Transverse colon (tissue), 4 donors: ENCODE measurements at places on chromosomes 1 and 21.

DNA sequence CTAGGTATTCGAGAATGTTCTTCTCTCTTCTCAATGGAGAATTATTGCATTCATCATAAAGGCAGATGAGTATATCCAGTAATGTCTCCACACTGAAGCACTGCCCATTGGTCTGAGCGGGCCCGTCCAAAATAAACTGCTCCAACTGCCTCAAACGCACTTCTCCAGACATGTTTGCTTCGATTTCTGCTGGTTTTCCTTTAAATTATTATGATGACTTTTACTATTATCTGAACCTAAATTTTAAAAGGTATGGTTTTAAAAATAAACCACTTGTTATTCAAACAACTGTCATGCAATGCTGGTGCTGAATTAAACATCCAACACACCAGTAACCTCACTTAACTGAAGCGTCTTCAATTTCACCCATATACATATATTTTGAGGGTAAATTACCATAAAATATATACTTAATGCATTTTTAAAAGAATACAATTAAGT lies 1.3 kb downstream of the CDC42BPA start:
- DNase-seq, result no peak

- no peak for DNase-seq
Observed at GRCh38 chr1:41351262-41352151, 9.7 kb upstream of the FOXO6 start.

DNA sequence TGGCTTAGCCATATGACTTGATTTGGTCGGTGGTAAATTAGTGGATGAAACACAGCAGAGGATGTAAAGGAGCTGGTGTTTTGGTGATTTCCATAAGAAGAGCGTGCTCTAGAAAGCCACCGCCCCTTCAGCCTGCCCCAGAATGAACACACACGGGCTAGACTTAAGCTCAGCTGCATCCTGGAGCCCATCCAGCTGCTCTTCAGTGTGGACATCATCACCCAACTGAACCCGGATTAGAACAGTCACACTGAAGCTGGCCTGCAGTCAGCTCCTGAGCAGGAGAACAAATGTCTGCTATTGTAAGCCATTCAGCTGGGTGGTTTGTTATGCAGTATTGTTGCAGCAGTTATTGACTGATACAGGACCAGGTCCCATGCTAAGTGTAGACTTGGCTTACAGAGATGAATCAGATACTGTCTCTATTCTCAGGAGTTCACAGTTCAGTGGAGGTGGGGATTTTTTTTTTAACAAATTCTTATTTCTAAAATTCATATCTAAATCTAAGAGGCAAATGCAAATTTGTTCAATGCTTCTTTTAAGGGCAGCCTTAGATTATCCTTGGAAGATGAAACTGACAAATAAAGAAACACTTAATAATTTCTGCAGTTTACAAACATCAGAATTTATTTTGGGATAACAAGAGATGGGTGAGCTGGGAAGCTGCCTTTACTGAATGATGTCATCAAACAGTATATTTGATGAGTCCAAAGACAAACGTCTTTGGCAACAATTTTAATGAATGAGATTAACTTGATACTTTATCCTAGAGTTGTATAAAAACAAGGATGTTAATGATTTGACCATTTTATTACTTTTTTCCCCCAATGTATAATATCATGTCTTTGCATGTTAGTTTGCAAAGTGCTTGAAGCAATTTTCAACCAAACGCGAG lies 251.2 kb downstream of the TRABD2B start:
- DNase-seq, result no peak

DNA sequence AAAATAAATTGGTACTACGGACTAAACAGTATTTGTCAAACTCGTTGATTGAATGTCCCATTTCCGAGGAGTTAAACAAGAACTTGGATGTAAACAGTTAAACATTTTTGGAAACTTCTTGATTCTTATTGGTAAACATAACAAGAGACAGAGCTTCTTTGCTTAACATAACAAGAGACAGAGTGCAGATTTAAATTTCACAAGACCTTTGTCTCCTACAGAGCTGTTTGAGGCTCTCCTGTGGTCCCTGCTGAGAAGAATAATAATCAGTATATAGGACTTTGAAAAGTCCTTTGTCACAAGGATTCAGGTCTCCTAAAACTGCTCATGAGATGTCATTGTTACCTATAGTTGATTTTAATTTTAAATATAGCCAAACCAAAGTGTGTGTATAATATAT lies 170.6 kb upstream of the C21orf91 start:
- no peak for DNase-seq

DNA sequence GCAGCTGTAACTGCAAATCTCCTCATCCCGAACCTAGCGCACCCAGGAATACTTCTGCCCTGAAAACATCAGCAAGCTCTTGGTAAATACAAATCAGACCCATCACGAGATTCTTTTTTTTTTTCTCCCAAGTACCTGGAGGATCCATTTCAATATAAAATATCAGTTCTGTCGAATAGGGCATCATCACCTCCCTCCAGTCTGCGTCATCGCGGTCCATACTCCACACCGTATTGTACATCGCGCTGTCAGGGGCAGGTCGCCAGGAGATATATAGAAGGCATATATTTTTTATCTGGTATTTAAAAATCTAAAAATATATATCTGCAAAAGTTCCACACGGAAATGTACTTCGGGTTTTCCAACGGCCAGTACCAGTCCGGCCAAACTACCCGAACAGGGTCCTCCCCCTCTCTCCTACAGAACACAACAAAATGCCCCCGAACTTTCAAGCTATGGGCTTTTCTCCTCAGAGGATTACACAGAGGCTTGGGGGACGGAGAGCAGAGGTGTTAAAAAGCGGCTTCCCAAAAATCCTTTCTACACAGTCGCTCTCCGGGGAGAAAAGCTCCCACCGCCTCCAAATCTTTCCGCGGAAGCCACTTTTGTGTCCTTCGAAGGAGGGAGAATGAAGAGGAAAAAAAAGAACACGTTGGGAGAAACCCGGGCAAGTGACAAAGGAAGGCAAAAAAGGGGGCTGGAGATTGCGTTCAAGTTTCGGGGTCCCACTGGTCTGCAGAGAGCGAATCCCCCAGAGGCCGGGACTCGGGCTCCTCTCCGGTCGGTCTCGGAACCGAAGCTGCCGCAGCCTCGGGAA lies 509 bp downstream of the PIK3R3 start:
- peak; percentile 46 for DNase-seq

DNA sequence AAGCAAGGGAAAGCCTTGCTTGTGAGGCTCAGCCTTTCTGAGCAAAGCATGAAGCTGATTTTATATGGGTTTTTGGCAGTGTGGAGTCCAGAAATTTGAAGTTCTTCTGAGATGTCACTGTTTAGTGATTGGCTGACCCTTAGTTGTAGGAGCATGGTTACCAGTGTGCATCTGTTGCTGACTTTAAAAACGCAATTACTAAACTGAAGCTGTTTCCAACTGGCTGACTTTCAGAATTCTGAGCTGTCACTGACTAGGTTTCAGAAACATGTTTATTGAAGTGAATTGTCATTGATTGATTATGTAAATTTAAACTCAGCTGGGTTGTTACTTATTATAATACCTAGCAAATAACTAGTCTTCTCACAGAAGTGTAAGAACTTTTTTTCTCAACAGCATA lies 89.4 kb downstream of the PDE4B start:
- DNase-seq, result no peak

DNA sequence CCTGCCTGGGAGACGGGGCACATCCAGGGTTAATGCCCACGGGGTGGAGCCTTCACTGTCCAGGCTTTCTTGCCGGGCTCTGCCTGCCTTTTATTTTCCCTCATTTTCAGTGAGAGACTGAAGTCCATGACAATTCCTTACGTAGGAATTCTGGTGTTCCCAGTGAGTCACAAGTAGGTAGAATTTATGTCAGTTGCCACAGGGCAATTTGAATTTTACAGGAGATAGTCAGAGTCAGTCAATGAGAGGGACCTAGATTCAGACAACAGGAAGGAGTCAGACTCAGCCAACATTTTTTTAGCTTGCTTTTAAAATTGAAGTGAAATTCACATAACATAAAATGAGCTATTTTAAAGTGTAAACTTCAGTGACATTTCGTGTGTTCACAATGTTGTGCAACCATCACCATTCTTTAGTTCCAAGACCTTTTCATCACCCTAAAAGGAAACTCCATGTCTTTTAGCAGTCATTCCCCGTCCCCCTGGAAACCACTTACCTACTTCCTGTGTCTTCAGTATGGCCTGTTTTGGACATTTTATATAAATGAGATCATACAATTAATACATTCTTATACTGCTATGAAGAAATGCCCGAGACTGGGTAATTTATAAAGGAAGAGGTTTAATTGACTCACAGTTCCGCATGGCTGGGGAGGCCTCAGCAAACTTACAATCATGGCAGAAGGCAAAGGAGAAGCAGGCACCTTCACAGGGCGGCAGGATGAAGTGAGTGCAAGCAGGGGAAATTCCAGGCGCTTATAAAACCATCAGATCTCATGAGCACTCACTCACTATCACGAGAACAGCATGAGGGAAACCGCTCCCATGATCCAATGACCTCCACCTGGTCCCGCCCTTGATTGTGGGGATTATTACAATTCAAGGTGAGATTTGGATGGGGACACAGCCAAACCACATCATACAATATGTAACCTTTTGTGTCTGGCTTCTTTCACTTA lies 14.6 kb downstream of the AJAP1 start:
- no peak for DNase-seq

DNA sequence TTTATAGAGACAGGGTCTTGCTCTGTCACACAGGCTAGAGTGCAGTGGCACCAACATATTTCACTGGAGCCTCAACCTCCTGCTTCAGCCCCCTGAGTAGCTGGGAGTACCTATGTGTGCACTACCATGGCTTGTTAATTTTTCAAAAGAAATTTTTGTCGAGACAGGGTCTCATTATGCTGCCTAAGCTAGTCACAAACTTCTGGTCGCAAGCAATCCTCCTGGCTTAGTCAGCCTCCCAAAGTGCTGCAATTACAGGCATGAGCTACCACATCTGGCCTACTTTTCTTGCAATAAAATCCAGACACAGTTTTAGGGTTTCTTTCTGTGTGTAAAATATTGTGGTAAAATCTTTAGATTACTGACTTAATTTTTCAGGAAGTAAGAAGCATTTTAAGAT lies 27.9 kb upstream of the NTPCR start:
- DNase-seq, result no peak

GRCh38 chr21:15084668-15085067 lies 19.9 kb upstream of the NRIP1 start:
- no peak for DNase-seq

DNA sequence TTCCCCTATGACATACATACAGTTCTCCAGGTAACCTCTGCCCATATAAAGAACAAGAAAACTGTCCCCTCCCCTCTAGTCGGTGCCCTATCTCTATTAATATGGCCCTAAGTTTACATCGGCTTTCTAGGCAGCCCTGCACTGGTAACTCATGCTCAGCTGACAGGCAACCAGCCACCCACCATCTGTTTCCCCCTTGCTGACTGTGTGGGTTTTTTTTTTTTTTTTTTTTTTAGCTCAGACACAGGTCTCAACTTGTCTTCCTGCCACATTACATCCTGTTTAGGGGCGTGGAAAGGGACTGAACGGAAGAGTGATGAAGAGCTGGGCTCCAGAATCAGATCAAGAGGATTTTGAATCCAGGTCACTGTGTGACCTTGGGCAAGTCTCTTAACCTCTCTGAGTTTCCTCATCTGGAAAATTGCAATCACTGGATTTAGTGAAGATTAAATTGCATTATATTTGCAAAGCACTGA lies 14.0 kb downstream of the LAPTM5 start:
- DNase-seq, result no peak

GRCh38 chr1:90763930-90764329 lies 46.8 kb upstream of the BARHL2 start:
- no peak for DNase-seq

GRCh38 chr1:93275634-93276295 lies 69.9 kb upstream of the DR1 start:
- no peak for DNase-seq

GRCh38 chr1:160471253-160471652 lies 51.8 kb downstream of the SLAMF6 start:
- DNase-seq, result no peak

- no peak for DNase-seq
Observed at GRCh38 chr1:22860883-22861385, 111.7 kb downstream of the LACTBL1 start.

DNA sequence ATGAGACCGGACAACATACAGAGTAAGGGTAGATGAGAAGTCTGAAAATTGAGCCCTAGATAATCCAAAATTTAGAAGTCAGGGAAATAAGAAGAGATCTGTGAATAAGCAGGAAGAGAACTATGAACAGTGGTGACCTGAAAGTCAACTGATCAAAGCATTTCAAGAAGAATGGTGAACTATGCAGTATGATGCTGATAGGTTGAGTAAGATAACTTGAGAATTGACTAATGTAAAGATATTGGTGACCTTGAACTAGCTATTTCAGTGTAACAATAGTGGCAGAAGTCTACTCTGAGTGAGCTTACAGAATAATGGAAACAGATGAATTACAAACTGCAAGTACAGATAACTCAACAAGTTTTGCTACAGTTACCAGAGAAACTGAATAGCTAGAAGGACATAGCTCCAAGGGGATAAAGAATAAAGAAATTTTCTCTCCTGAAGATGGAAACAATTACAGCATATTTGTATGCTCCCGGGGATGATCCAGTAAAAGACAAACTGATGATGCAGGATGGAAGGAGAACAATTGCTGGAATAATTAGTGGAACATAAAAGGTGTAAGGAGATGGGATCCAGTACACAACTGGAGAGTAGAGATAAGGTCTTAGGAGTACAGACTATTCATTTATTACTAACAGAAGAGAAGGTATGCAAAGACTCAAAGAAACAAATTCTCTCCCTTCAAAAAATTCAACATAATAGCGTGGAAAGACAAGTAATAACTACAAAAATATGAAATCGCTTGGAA lies 10.9 kb downstream of the NRDC start:
- DNase-seq, result no peak

GRCh38 chr21:45374826-45375455 lies 30.0 kb upstream of the COL18A1 start:
- no peak for DNase-seq

DNA sequence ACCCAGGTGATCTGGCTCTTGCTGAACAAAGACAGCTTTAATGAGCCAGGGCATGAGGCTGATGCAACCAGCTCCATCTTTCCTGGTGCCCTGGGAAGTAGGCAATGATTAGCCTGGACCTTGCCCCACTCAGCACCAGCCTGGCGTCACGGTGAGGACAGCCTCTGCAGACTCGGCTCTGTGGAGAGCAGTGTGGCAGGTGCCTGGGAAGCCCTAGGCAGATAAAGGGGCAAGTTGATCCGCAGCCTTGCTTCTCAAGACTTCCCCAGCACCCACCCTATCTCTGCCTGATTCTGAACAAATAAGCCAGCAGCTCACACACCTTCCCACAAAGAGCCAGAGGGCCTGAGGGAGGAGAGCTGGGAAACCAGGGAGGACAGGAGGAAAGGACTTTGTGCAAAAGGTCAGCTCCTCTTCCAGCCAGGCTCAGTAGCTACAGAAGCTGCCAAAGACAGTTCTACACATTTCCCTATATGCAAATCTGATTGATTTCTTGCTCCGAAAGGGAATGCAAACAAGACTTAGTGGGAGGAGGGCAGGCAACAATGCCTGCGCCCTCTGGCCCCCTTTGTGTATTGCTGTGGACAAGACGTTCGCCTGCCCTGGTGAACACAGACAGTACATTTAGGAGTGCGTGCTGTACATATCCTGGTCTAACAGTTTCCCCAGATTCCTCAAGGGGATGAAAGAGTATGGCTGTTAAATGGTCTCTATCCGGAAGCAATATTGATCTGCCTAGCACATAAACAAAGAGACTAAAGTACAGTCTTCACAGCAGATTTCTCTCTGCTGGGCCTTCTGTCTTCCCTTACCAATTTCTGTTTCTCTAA lies 63.8 kb downstream of the BCAR3 start:
- peak; percentile 89 for DNase-seq

- DNase-seq, result no peak
Observed at GRCh38 chr1:228212415-228212965, 4.6 kb downstream of the OBSCN start.
